Smooth muscle cell of bladder (primary cell): ENCODE measurements at places on chromosomes 5 and 9. TPM values are rescaled to one million over a fixed set of nuclear protein-coding genes. Genes with fewer than 3 reads are reported as not detected.

SELENOP gene
- total RNA-seq, result 98.6 and 131 TPM in 2 replicates

DOK3 gene
- 1.7 and 2.3 TPM in 2 replicates for total RNA-seq

FEM1C gene
- total RNA-seq, result 11.2 and 15.8 TPM in 2 replicates

TMEM252 gene
- not detected in 2 replicates for total RNA-seq

PAEP gene
- not detected in 2 replicates for total RNA-seq

QRFP gene
- total RNA-seq, result not detected in 2 replicates

CCNO gene
- not detected in 2 replicates for total RNA-seq

NOL6 gene
- 18.6 and 27.2 TPM in 2 replicates for total RNA-seq

GABRA6 gene
- not detected in 2 replicates for total RNA-seq

MATR3 gene
- 193 and 203 TPM in 2 replicates for total RNA-seq

CETN3 gene
- 8.5 and 17.1 TPM in 2 replicates for total RNA-seq

PLCXD3 gene
- under 0.01 and 0.09 TPM in 2 replicates for total RNA-seq

SLC25A2 gene
- total RNA-seq, result 0.14 and 0.18 TPM in 2 replicates

TARS1 gene
- 279 and 323 TPM in 2 replicates for total RNA-seq

PTGES gene
- 92.9 and 108 TPM in 2 replicates for total RNA-seq

FOXD4L4 gene
- 0.14 and 0.18 TPM in 2 replicates for total RNA-seq

SLC36A1 gene
- 4.3 TPM in 2 replicates for total RNA-seq

BOD1 gene
- total RNA-seq, result 74.7 and 113 TPM in 2 replicates

CAMK2A gene
- 0.71 and 1.5 TPM in 2 replicates for total RNA-seq

CORO2A gene
- 0.28 and 0.57 TPM in 2 replicates for total RNA-seq

TAF11L10 gene
- total RNA-seq, result not detected in 2 replicates

FAM170A gene
- not detected in 2 replicates for total RNA-seq

SMIM27 gene
- 2.7 and 3.4 TPM in 2 replicates for total RNA-seq

HAVCR1 gene
- not detected in 2 replicates for total RNA-seq

SPAG8 gene
- total RNA-seq, result 0.71 and 1.2 TPM in 2 replicates

PCDHA10 gene
- 0.14 and 0.28 TPM in 2 replicates for total RNA-seq

ARL15 gene
- 18.9 and 22.6 TPM in 2 replicates for total RNA-seq

PTPRD gene
- total RNA-seq, result 3.8 and 6.9 TPM in 2 replicates

CAMK4 gene
- total RNA-seq, result 2.4 and 2.9 TPM in 2 replicates

ZFP62 gene
- 16.6 and 19.0 TPM in 2 replicates for total RNA-seq
